ENCODE measurements at places on chromosomes 1 and 21.

- no peak for DNase-seq
These were observed 19.0 kb upstream of the PRELP start for GRCh38 chr1:203456577-203456976.

DNA sequence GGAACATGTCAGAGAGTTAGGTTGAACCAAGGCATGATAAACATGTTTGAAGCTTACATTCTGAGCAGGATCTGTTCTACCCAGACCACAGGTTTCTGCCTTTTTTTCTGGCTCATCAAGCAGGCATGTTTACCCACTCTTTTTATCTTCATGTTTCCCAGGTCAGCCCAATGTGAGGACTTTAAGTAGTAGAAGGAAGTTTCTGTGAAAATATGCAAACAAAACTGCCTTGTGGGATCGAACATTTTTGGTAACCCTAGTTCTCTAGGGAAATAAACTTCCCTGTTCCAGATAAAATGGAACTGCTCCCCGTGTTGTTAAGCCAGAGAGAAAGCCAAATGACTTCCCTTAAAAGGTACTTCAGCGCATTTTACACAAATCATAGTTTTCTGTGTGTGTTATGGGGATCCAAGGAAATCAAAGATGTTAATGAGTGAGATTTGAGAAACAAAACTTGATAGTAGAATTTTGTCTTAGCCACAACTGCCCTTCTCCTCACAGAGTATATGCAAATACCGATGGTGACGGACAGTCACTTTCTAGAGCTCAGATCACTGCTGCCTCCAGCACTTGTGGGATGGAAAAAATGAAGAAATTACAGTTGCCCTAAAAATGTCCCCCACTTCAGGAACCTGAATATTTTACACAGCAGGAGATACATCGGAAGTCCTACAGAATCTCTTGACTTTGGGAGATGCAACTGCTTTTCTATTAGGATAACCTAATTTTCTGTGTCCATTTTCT, 765 bp upstream of the HIPK1 start:
- DNase-seq, result no peak

- no peak for DNase-seq
These were observed 55.8 kb downstream of the DYRK1A start for GRCh38 chr21:37422382-37422781.

DNA sequence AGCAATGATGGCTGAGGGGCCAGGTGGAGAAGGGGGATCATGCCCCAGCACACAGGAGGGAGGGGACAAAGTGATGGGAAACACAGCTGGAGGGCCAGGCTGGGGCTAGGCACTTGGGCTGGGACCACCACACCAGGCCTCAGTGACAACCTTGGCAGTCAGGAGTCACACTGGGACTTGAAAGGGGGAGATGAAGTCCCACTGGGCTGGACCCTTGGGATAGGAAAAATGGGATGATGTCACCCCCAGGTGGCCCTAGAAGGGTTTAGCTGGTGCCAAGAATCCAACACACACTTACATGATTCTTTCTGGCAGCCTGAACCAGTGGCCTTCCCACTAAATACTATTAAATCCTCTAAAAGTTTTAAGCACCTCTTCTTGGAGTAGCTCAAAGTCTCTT, 17.1 kb downstream of the ZBTB17 start:
- no peak for DNase-seq

DNA sequence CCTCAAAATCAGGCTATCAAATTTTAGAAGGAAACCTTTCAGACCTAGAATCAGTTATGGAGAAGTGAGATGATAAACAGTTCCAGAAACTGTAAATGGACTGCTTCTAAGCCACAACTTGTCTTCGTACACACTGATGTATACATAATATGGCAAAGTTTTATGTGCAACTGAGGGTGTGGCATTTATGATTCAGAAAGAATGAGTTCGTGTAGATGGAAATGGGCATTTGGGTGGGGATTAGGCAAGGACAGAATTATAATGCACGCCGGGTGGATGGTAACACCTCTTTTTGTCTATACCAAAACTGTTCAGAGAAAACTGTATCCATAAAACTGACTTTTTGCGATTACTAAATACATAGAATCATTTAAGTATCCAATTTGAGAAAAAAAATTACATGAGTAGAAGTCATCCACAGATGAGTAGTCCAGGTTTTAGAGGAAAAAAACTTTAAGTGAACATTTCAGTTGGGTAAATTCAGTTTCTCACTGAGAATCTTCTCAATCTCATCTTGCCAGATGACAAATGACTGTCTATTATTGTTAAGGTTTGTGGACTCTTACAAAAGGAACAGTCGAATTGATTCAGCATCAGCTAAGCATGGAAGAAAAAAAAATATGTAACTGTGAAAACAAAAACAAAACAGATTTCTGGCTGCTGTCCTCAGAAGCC, 22.5 kb downstream of the ERRFI1 start:
- DNase-seq, result no peak

DNA sequence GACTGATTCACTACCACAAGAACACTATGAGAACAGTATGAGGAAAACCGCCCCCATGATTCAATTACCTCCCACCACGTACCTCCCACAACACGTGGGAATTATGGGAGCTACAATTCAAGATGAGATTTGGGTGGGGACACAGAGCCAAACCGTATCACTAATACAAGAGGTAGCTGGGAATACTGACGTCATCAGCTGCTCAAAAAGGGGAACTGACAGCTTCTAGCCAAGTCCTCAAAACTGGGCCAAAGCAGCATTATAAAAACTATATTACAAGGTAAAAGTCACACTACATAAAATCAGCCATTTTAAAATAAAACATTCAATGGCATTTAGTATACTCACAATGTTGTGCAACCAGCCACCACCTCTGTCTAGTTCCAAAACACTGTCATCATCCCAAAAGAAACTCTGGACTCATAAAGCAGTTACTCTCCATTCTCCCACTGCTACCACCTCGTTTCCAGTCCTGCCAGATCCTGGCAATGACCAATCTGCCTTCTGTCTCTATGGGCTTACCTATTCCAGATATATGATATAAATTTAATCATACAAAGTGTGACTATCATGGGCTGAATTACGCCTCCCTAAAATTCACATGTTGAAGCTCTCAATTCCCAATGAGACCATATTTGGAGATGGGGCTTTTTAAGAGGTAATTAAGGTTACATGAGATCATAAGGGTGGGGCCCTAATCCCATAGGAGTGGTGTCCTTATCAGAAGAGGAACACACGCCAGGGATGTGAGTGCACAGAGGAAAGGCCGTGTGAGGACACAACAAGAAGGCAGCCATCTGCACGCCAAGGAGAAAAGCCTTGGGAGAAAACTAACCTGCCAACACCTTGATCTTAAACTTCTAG, 192.1 kb downstream of the SETD4 start:
- no peak for DNase-seq

DNA sequence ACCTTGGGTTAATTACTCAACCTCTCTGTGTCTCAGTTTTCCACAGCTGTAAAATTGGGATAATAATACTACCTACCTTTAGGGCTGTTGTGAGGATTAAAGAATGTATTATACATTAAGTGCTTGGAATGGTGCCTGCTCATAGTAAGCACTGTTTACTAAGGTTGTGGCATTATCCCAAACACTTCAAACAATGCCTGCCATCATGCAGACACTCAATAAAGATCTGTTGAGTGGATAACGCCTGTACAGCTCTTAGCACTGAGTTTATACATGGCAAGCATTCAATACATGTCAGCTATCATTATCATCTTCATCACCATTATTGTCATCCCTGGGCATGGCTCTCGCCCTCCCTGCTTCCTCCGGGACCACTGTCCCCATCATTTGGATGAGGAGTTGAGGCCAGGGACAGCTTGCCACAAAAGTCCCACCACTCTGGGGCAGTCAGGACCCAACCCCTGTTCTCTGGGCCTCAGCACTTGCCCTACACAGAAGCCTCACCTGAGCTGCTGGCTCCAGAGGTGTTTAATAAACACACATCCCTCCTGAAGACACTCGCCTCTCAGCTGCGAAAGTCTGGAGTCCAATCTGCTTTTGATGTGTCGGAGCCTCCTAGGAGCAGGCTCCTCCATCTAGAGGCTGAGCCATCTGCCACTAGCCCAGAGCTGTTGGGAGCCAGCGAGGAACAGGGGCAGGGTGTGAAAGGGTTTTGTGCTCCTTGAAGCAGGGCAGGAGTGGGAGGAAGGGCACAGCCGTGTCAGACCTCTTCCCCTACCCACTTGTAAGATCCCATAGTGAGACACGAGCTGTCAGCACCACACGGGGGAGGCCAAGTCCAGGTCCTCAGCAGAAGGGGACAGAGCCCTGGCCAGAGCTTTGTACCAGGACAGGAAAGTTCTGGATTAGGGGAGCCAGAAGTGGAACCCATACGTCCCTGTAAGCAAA, 80.9 kb upstream of the ZC3H12A start:
- no peak for DNase-seq
